Stimulated activated CD8-positive, alpha-beta memory T cell treated with anti-CD3 and anti-CD28 coated beads, Interleukin-4, amount 100 ng/mL, for 1 hour (primary cell): ENCODE measurements at places on chromosomes 7 and 10.

DNA sequence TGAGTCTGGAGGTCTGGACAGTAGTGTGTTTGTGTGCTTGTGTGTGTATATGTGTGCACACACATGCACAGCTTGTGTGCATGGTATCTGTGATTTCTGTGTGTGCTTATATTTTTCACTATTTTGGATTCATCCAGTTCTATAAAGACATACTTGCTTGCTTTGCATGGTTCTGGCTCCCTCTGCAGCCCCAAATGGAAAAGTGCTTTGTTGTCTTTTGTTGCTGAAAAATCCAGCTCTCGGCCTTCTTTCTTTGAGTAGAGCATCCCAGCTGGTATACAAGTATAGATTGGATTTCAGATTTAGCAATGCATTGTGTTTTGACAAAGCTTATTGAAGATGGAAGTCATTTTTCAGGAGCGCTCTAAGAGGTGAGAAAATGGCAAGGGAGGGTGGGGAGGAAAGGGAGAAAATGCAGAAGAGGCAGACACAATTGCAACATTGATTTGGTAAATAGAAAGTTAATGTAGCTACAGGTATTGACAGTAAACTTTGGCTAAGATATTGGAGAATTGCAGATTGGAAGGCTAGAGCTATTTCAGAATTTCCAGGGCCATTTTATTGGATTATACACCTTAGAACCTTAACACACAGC is 333.9 kb downstream of the AUTS2 start:
- DNase-seq: no peak

- DNase-seq: no peak
These were observed 9.5 kb downstream of the PDCD4 start for GRCh38 chr10:110881247-110881646.

GRCh38 chr7:143217806-143218205 is 4.0 kb upstream of the TAS2R40 start:
- DNase-seq: no peak

DNA sequence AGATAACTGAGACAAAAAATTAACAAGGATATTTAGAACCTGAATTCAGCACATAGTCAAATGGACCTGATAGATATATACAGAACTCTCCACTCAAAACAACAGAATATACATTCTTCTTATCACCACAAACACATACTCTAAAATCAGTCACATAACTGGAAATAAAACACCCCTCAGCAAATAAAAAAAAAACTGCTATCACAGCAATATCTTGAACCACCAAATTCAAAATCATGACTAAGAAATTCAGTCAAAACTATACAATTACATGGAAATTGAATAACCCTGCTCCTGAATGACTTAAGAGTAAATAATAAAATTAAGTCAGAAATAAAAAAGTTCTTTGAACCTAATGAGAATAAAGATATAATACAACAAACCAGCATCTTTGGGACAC is 30.0 kb upstream of the ZNF722 start:
- no peak for DNase-seq

- no peak for DNase-seq
These were observed 25.6 kb downstream of the NRCAM start for GRCh38 chr7:108430664-108431063.

- DNase-seq: no peak
These were observed 117.6 kb downstream of the HIP1 start for GRCh38 chr7:75621124-75621523.
